ENCODE measurements at places on chromosomes 2 and 18.

DNA sequence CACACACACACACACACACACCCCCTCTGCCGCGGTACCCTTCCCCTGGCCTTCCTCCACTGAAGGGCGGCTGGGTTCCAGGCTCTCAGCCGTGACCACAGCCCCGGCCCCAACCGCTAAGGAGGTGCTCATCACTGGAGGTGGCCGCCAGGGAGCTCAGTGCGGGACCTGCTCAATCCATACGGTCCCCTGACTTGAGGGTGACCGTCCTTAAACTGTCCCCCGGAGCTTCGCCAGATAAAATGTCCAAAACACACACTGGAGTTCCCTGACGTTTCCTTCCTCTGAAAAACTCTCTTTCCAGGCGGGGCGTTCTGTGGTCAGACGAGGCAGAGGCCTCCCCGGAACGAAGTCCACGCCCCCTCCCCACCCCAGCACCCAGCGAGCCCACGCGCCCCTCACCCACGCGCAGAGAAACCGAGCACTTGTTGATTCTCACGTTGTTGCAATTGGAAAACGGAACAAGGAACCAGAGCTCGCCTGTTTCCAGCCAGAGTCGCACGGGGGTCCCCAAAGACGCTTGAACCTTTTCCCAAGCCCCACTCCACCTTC lies 1.4 kb downstream of the MBP start:
- DNase-seq = peak; percentile 10

DNA sequence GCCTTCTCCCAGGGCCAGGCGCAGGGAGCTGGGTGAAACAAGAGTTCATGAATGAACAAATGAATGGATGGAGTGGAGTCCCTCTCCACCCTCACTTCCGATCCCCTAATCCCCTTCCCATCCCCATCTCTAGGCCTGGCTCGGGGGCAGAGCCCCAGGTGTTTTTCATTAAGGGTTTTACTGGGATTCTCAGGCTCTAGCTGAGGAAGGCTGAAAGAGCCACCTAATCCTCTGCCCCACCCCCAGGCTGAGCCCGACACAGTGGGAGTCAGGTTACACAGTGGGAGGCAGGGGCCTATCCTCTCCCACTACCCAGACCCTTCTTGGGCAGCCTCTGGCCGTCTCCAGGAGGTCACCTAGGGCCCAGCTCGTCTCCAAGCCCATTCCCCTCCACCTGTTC lies 36.1 kb downstream of the SDC1 start:
- DNase-seq = no peak

DNA sequence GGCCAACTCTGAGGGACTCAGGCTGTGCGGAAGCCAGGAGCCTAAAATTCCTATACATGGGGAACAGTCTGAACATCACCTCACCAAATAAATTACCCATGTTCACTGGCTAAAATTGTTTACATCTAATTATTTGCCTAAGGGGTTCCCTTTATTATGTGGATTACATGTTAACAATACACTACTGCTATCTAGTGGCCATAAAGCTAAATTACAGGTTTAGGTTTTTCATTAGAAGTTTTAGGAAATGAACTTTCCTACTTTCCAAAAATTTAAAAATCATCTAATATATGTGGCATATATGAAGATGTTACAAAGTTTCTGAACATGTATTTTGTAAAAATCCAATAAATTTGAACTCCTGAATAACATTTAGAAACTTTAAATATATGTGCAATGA lies 40.3 kb downstream of the PLA2R1 start:
- DNase-seq = no peak

GRCh38 chr2:159262226-159262625 lies 24.3 kb downstream of the WDSUB1 start:
- DNase-seq = no peak
